Muscle of arm (tissue), 14 donors: ENCODE measurements at places on chromosomes 3 and 15. TPM values are rescaled to one million over a fixed set of nuclear protein-coding genes. Genes with fewer than 3 reads are reported as not detected.
A peak's percentile ranks its signal among the peaks of the same experiment; 100 is the strongest.

DNA sequence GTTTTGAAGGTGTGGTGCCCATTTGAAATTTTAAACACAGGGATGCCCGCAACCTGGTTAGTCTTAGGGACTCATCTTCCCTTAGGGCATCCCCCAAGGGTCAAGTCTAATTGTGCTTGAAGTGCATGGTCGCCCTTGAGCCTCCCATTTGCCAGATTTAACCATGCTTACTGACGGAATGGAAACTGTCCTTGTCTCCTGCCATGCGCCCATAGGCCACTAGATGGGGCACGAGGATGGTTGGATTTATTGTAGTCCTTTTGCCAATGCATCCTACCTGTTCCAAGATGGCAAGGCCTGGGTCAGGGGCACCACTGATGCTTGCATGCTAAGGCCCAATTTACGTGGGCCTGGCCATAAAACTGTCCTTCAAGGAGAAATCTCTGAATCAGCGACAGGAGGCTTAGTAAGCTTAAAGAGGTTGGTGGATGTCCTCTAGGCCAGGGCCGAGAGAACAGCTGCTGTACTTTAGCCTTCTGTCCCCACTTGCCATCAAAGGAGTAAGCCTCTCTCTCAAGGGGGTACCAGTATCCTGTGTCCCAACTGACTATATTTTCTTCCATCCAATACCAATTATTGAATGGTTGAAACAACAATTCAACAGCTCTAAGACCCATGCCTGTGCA lies 355.4 kb downstream of the OTOL1 start:
- peak; percentile 45 for DNase-seq

GRCh38 chr3:53085476-53085875 lies 39.6 kb upstream of the SFMBT1 start:
- no peak for DNase-seq

- DNase-seq, result no peak
These were observed 79.7 kb downstream of the LRRFIP2 start for GRCh38 chr3:37094636-37095035.

GRCh38 chr3:27844052-27844675 lies 122.0 kb upstream of the EOMES start:
- DNase-seq, result no peak

DNA sequence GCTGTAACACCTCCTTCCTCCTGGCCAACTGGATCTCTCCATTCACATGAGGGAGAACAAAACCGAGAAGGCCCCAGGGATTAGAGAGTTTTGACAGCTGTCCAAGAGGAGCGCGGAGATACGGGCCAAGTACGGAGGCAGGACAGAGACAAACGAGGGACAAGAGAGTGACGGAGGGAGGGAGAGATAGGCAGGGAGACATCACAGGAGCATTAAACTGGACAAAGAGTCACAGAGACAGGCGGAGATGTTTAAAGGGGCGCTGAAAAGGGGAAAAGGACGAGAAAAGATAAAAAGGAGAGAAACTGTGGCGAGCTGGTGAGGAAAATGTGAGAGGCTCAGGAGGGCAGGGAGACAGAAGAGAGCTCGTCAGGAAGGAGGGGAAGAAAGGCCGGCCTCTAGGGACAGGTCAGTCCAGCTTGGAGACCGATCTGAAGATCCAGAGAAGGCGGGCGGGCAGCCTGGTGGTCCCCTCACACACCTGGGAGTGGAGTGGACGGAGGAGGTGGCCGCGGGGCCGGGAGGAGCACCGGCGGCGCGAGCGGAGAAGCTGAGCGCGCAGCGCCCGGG lies 40.5 kb upstream of the ROPN1 start:
- DNase-seq, result peak; percentile 55

The GOLGA8B gene
- polyA plus RNA-seq, result 94.8 TPM
